ENCODE measurements at places on chromosomes 2 and 18.

DNA sequence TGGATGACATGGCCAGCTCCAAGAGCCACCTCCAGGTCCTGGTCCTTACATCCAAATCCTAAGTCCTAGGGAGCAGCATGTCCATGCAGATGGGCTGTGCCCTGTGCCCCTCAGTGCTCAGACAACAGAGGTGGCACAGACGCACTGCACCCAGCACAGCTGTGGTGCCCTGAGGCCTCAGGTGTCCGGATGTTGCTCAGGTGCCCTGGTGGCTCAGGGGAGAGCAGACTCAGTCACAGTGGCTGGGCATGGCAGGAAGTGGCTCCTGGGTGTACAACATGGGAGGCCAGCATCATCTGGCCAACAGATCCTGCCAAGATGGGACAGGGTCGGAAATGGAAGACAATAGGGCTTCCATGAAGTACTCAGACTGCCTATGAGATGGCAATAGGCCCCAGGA, 50.1 kb downstream of the TIMM21 start:
- no peak for DNase-seq

- peak; percentile 3 for DNase-seq
Observed at GRCh38 chr2:200239216-200239615, 67.3 kb upstream of the SPATS2L start.

- no peak for DNase-seq
Observed at GRCh38 chr2:45833301-45833967, 182.0 kb downstream of the PRKCE start.

- peak; percentile 72 for DNase-seq
Observed at GRCh38 chr2:70767699-70768589, at the start of gene ADD2. Gene ADD2 (minus strand): TSS chr2:70768200. CDS start chr2:70706408, 61,792 bp downstream.

GRCh38 chr18:27073404-27073830, 111.7 kb downstream of the CHST9 start:
- DNase-seq = no peak

DNA sequence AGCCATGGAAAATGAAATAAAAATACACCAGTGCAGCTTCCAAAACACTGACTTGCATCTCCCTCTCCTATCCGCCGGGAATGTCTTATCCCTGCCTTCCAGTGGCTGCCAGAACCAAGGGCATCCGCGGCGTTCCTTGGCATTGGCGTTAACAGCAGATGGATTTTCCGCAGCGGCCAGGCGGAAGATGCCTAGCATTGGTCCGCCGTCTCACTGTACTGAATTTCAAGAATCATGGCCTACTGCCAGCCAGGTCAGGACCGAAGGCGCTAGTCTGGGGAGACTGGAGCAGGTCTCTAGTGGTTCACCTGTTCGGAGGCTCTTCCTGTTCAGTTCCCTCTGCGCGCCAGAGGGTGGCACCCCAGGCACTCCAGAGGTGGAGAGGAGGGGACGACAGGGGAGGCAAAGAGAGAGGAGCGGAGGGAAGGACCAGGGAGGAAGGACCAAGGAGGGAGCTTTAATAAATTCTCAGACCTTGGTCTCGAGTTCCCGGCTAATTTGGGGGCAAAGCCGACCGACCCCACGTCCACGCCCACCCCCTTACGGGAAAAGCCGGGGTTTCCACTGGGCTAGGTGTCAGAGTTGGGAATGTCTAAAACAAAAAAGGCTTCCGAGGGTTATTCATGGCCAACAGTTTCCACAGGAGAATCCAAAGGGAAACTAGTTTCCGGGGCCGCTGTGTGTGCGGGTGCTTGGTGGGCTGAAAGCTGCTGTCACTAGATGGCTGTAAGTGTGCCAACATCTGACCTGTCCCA, 3.7 kb upstream of the BCL2L11 start:
- peak; percentile 82 for DNase-seq

- no peak for DNase-seq
Observed at GRCh38 chr2:145483854-145484253, 963.9 kb upstream of the ZEB2 start.

GRCh38 chr2:145744541-145745386, 1224.8 kb upstream of the ZEB2 start:
- no peak for DNase-seq

DNA sequence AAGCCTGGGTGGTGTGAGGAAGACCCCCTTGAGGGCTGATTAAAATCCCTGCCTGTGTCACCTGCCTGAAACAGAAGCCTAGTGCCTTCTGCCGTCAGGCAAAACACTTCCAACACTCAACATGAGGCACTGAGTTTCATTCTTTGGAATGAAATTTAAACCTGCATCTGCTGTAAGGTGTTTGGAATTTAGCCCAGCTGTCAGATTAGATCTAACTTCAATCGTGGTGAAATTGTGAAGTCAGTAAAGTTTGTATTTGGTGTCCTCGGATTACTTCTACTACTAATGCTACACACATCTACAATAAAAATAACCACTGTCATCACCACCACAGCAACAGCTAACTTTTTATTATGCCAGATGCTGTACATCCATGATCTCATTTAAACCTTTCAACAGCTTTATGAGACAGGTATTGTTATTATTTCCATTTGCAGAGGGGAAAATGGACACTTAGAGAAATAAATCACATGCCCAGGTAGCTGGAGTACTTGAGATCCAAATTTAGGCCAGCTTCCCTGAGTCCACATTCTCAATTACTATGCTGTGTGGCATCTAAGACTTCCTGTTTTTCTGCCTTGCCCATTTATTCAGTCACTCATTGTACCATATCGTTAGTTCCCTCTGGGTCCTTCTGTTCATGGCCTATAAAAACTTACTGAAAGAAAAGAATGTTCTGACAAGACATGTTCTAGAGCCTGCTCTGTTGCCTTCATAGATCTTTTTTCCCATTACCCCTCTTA, 98.2 kb upstream of the GCFC2 start:
- no peak for DNase-seq

GRCh38 chr2:177397481-177398289, 5.1 kb downstream of the AGPS start:
- DNase-seq = no peak

- DNase-seq = no peak
Observed at GRCh38 chr2:64840426-64840881, 148.7 kb upstream of the SLC1A4 start.

GRCh38 chr2:113337809-113338208, 59.1 kb upstream of the PAX8 start:
- DNase-seq = no peak

- DNase-seq = no peak
Observed at GRCh38 chr2:42926434-42927333, 134.3 kb upstream of the HAAO start.

GRCh38 chr2:9419541-9419940, 3.8 kb downstream of the ITGB1BP1 start:
- DNase-seq = no peak

GRCh38 chr2:156430236-156430979, 5.8 kb upstream of the GPD2 start:
- no peak for DNase-seq

DNA sequence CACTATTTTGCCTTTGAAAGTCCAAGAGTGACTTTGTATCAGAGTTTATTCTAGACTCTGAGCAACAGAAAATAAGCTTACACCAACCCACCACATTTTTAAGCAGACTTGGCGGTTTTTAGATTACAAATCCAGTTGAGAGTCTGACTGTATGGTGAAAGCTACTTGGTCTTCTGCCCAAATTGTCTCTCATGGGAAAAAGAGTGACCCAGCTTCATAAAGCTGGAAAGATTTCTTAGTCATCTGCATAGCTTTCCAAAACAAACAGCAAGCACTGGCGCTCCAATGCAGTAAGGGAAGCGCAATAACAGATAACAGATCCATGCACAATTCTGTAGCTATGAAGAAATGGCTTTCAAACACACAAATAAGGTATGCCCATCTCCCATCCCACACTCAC, 7.1 kb downstream of the DSG1 start:
- DNase-seq = no peak

- no peak for DNase-seq
Observed at GRCh38 chr2:224532441-224532840, 52.7 kb downstream of the CUL3 start.

DNA sequence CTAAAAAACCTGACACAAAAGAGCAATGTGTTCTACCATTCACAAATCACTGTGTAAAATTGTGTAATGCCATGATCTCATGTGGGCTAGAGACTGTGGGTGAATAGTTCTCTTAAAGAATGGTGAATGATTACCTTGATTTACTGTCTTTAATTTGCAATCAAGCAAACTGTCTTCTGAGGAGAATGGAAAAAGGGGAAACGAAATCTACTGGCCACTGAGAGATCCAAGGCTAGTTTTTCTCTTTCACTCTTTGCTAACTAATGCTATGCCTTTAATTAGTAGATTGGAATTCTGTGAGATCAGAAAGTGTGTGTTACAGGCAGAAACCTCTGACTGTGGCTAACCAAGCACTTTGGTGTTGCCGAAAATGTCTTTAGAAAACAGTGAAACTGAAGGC, 422.7 kb downstream of the TGIF1 start:
- DNase-seq = no peak

DNA sequence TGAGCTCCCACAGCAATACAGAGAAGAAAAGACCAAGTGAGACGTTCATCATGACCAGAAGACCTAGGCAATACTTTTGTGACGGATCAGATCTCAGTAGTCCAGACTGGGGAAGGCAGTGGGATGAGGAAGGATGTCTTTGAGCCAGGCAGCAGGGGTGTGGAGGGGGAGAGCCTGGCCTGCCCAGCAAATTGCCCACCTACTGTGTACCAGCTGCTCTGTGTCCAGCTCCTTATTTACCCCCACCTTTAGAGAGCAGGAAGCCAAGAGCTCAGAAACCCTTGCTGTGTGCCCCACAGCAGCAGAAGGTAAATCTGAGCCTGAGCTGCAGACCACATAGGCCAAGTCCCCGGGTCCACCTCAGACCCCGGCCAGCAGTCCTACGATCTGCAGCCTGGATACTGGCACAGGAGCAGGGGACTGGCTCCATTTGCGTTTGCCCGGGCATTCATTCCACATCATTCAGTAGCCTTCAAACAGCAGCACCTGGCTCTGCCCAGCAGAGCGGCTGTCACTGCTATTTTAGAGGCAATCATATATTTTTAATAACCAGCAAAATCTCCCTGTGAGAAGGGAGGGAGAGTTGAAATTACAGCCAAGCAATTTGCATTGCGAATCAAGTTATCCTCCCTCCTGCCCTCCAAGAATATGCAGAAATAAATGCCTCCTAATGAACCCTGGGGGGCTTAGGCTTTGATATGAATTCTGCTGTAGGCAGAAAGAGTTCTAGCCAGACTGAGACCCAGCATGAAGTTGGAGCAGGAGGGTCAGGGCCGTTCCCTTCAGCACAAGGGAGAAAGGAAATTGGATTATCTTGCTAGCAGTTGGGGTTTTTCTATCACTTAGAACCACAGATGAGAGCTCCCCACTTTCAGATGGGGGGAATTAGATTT, 110.0 kb upstream of the FZD7 start:
- no peak for DNase-seq

DNA sequence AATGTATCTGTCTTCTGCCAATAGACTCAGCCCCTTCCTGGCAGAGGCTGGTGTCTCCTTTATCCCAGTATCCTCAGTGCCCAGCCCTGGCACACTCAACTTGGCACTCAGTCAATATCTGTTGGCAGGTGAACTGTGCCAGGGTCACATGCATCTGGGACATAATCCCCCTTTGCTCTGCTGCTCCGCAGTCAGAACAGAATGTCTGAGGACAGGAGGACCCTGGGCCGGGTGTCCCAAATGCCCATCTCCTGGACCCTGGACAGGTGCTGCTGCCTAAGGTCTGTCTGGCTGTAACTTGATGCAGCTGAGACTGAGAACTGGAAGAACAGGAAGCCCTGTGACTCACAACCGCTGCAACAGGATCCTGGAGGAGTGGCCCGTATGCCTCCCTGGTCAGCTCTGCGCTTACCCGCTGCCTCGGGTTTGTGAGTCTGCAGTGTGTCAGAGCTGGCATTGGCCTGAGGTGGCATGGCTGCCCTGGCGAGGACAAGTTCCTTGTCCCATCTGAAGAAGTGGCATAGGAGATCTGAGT, 11.4 kb downstream of the HK2 start:
- DNase-seq = peak; percentile 22

Measured in stimulated activated CD4-positive, alpha-beta T cell treated with anti-CD3 and anti-CD28 coated beads, Interleukin-1b, Interleukin-23, amount 100 ng/mL, for 48 hours (primary cell).